ENCODE measurements at places on chromosomes 7 and 10.

DNA sequence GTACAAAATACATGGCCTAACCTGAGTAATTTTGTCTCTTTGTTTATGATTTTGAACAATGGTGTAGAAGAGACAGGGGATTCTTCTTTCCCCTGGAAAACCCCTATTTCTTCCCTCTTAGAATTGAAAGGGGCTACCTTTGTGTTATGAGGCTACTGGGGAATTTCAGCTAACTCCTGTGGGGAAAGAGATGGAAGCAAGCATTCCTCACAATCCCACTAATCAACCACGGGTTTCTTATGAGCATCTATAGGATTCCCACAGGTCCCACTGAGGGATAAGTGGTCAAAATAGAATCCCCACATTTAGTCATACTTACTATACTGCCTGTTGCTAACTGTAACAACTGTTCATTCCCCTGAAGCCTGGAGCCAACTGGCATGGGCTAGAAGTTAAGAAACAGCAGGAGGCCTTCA is 32.2 kb upstream of the ITGB8 start:
- DNase-seq: no peak

DNA sequence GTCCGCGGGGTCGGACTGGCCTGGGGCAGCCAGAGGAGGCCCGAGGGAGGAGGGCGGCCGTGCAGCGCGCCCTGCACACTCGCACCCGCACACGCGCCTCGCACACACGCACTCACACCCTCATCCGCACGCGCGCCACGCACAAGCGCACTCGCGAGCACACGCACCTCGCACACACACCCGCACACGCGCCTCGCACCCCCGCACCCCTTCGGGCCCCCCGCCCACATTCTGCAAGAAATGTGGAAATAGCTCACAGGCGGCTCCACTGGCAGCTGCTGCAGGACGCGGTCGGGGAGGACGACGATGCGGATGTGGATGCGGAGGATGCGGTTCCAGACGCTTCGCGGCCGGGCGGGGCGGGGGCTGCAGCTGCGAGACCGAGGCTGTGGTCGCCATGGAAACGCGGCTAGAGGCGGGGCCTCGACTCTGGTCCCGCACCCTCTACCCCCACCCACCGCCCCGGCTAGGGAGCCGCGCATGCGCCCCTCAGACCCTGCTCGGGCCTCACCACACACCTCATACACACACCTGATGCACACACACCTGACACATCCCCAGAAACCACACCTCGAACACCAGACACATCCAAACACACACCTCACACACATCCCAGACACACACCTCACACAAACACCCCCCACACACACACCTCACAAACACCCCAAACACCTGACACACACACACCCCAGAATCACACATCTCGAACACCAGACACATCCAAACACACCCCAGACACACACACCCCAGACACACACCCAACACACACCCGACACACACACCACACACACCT is at the start of gene CALY:
TSS of gene CALY (minus strand) at position 320 of the 793 bp plus-strand sequence. CDS start 7,907 bp downstream, outside the sequence.
- DNase-seq: peak; percentile 34

DNA sequence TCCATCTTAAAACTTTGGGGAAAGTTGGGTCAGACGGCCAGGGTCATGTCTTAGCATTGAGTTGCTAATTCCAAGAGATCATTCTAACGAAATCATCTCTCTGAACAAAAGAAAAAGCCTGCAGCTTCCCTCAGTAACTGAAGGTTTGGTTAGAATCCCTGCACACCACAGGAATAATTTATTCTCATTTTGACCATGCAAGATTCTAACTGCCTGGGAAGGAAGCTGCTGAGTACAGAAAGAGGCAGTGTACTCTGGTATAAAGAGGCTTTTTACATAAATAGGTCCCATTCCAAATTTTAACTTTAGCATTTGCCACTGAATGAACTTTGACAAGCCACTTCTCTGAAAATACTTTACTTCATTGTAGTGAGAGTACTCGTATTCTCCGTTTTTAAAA is 76.9 kb upstream of the RSBN1L start:
- no peak for DNase-seq

DNA sequence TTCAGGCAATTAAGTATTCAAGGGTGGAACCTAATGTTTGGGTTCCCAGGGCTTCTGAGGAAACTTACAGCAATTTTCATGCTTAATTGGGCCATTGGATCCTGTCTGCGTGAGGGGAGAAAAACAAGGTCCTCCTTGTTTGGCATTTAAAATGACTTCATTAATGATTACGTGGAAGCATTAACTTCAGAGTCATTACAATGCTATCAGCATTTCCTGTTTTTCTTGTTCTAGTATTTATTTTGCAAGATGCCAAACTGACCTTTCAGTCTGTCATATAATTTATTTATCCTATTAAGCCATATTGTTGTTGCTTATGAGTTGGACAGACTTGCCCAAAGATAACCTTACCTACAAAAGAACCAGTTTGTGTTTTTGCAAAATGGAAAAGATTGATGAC is 324.1 kb upstream of the LRRN3 start:
- peak; percentile 13 for DNase-seq

GRCh38 chr10:49058463-49059255 is 56.7 kb downstream of the VSTM4 start:
- DNase-seq: no peak

- peak; percentile 16 for DNase-seq
Observed at GRCh38 chr7:139886206-139886605, 57.1 kb downstream of the TBXAS1 start.

DNA sequence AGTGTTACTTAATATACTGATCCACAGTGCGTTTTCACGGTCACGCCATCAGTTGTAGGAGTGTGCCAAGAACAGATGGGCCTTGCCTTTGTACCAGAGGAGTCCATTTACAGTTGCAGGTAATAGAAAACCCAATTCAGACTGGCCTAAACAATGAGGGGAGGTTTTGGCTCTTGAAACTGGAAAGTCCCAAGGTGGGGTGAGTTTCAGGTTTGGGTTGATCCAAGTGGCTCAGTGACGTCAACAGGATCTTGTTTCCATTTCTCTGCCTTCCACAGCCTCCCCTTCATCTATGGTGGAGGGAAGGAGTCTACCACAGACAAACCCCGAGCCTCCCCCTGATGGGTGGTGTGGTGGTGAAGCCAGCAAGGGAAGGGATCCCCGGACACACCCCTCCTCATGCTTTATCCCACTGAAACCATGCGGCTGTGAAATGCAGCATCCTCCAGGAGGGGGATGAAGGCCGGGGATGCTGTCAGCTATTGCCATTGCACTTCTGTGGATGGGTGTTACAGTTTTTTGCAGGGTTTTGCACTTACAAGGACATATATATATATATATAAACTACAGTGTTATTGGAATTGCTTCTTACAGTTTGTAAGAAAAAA is 14.8 kb upstream of the SH2D4B start:
- no peak for DNase-seq

GRCh38 chr7:111232249-111233084 is 141.5 kb downstream of the LRRN3 start:
- DNase-seq: no peak

DNA sequence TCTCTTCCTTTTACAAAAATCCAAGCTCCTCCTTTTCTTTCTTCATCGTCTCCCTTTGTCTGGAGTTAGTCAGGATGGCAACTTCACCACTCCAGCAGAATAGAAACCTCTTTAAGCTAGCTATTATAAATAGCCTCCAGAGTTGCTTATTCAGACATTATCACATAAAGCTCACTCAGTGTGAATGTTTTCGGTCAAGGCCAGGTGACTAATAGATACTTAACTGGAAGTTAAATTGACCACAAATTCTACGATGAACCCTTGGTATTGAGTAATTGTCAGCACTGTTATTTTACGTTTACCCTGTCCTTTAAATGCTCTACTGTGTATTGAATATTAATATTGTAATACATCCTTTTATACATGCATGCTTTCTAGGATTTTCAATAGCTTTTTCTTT is 340.4 kb downstream of the OTUD1 start:
- no peak for DNase-seq

DNA sequence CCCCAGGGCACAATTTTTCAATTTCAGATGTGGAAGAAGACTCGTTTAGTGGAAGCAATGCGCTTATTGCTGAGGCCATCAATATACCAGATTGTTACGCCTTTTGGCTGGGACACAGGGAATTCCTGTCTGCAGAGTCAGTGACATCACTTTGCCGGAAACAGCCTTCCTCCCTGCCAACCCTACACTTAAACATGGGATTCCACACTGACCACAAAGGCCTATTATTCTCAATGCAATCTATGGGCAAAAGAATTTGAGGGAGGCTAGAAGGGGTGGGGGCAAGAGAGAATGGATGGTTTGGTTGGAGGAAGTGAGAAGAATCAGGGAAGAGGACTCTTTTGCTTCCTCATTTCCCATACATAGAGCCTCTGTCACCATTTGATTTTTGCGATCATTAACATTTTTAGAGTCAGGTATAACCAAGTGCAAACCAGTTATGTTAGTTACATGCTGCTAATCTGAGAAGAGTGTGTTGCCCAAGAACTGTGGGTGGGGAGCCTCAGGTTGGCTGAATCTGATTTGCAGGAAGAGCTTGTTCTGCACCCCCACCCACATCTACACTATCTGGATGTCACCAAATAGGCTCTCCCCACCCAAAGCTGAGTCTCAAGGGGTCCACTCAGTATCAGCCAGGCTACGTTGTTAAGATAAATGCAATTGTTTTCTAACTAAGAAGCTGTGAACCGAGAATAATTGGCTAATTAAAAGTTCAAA is 58.2 kb downstream of the ENTPD1 start:
- DNase-seq: no peak

DNA sequence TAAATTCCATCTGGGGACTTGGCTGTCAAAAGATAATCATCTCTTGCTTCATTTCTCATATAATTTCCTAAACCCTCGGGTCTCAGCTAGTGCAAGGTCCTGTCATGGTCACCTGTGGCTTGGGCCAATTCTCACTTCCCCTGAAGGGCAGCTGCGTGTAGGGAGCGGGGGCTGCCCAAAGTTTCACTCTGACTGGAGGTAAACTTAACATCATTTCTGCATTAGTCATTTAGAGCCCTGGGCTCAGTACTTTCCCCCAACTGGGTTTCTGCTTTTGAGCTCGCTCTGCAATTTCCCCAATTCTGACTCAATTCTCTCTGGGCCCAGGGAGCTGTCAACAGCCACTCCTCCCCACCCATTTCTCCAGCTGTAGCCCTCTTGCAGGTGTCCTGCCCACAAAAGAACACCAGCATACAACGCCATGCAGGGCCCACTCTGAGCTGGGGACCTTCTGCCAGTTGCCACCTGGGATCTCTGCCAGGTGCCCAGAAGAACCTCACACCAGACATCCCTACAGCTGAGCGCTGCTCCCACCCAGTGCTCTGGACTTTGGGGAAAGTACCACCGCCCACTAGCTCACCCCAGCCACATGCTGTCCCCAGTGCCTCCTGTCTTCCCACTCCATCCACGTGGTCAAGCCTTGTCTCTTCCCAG is 37.9 kb downstream of the VOPP1 start:
- DNase-seq: no peak

GRCh38 chr10:82778908-82779307 is 903.9 kb downstream of the NRG3 start:
- no peak for DNase-seq

DNA sequence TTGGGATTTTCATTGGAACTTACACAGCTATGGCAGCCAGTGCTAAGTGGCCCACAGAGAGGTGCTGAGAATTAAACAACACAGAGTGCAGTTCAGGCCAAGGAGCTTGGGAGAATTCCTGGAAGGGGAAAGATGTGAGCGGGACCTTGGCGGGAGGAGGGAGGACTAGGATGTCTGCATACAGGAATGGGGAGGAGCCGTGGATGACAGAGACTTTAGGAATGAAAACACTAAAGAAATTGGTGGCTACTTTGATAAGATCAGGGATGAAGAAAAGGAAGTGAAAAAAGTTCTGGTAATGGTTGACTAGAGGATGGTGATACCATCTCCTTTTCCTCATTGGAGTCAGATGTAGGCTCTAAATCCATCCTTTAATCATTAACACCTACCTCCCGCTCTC is 234.2 kb upstream of the FZD8 start:
- no peak for DNase-seq

- peak; percentile 84 for DNase-seq
Observed at GRCh38 chr10:101000915-101001658, 1.5 kb downstream of the LZTS2 start.

DNA sequence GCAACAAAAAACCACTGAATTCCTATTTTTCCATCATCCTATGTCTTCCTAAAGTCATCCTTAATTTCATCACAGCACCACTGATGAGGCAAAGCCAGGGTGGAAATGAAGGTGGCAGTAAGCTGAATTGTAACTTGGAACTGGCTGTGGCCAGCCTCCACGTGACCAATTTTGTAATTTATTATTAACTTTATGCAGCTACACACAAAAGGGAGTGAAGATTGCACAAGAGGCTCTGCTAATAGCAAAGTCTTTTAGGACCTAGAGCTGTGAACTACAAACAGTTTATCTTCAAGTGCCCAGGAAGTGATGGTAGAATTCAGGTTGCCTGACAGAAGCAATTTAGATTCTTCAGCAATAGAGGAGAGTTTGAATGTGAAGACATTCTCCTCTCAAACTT is 176.4 kb downstream of the CCDC71L start:
- DNase-seq: peak; percentile 29

DNA sequence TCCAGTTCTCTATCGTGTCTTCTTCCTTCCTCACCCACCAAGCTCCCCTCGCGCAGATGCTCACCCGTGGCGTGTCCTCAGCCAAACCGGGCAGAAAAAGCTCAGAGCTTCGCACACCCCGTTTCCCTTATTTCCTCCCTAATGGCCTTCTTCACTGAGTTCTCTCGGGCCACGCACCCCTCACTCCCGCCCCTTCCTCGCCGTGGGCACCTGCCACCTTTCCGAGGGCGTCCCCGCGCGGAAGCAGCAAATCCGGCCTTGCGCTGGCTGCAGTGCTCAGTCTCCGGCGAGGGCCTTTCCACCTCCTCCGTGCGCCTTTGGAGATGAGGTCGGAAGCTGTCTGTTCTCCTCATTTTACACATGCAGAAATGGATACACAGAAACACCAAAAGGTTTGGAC is 12.4 kb upstream of the CALML3 start:
- no peak for DNase-seq

DNA sequence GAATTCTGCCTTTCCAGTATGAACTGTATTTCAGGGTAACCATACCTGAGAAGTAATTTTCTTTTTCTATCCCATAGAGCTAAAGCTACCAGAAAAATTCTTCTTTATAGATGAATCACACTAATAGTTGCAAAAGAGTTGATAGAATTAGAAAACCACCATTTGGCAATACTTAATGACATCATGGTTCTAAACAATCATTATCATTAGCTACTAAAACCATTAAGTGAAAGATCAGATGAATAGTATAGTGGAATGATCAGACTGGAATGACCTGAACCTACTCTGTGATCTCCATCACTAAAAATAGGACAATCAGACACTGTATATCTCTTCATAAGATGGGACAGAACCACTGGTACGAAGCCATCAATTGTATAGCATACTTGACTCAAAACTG is 19.8 kb upstream of the ZC3HAV1L start:
- DNase-seq: no peak

- DNase-seq: no peak
Observed at GRCh38 chr7:29197916-29198315, 3.3 kb downstream of the CHN2 start.

- peak; percentile 16 for DNase-seq
Observed at GRCh38 chr10:101536800-101537199, 51.3 kb downstream of the POLL start.

- peak; percentile 79 for DNase-seq
Observed at GRCh38 chr7:29194594-29195427, at the start of gene CHN2. CHN2 (plus strand) TSS chr7:29194775.

- no peak for DNase-seq
Observed at GRCh38 chr7:80210400-80210799, 75.8 kb downstream of the GNAI1 start.
